Activated CD8-positive, alpha-beta memory T cell treated with anti-CD3 and anti-CD28 coated beads for 48 hours (primary cell): ENCODE measurements at places on chromosomes 5 and 9.

DNA sequence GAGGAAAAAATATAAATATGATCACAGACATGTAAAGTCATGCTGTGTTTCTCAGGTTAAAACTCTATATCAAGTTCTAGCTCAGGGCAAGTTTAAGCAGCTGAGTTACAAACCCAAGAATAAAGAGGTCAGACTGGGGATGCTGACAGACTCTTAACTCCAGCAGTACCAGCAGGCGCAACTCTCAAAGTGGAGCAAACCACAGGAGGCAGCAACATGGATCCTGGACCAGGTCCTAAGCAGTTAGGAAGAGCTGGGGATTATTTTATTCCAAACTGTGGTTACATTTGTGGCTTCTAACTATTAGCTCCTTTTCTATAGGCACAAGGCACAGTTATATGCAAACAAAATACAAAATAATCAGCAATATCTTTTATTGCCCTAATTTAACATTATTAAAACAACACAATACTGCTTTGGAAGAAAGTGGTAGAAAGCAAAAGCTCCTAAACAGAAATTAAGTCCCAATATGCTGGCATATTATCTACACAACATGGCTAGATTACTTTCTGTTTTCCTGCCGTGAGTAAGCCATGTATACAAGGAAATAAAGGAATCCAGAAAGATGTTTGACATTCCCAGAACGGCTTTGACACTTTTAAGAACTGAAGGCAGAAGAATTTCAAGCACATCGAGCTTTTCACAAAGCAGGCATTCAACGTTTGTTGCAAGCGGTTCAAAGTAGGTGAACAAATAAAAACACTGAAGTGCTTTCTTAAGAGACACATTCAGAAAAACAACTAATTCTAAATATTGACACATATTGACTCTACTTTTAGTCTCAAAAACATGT is 378.8 kb upstream of the ZNF608 start:
- no peak for DNase-seq

- DNase-seq = no peak
Measured at GRCh38 chr5:68315679-68316271, 100.2 kb downstream of the PIK3R1 start.

DNA sequence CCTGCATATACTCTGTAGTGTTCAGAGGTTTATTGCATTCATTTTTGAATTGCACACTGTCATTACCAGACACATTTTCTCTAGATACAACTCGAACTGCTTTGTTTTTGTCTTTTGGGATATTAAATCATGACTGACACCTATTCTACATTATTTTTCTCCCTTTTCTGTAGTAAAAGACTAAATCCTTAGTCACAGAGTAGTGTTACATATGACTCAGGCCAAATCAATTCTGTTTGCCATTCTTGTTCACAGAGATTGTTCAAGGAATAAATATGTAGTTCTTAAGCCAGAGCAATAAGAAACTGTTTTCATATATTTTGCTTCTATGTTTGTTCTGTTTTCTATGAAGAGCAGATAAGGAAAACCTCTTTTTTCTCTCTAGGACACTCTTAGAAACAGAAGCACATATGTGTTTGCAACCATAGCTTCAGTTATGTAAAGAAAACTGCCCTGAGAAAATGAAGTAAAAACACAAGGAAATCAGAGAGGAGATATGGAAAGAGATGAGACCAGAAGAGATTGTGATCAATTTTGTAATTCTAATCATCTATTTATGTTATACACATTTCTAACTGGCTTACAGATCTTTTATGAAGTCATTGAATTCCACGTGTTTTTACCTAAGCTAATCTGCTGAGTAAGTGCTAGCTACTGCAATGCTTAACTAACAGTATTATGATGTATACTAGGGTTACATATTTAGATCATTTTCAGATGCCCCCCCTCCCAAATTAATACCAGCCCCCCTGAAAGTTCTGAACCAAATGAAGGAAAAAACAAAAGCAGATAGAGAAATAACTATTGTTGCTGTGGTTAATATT is 1995.6 kb upstream of the CDH6 start:
- no peak for DNase-seq

DNA sequence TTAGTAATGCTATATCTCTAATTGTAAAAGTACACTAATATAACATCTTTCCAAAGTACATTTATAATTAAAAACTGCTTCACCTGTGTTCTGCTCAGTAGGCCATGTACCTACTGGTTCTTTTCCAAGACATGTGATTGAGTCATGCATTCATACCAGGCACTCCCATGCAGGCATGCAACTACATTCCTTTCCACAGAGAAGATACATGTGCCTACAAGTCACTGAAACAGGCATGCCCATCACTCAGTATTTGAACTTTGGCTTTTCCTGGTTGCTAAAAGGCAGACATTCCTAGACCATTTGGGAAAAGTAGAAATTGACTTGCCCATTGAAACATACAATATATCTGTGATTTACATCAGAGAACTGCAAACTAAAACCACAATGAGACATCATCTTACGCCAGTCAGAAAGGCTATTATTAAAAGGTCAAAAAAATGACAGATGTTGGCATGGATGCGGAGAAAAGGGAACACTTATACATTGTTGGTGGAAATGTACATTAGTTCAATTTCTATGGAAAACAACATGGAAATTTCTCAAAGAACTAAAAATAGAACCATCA is 148.3 kb upstream of the MOCS2 start:
- DNase-seq = no peak

- no peak for DNase-seq
Measured at GRCh38 chr5:94433397-94434163, 184.8 kb downstream of the KIAA0825 start.

GRCh38 chr5:119742311-119742710 is 113.0 kb downstream of the FAM170A start:
- no peak for DNase-seq

DNA sequence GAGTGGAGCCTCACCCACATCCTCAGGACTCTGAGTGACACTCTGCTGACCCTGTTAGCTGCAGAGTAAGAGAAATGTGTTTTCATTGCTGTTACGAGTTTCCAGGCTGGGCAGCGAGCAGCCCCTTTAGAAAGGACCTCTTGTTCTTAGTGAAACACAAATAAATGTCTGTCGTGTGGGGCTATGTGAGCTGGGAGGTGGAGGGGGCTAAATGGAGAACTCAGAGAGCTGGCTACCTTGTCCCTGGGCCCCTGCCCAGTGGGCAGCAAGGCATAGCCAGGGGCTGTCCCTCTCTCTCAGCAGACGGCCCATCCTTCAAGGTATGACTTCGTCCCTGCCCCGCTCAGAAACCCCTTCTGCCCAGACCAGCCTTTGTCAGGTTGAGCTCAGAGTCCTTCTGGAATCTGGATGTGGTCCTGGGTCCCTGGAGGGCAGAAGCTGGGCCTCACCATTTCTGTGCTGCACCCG is 10.2 kb downstream of the DCANP1 start:
- no peak for DNase-seq

GRCh38 chr9:89815061-89815902 is 210.5 kb downstream of the GADD45G start:
- no peak for DNase-seq

DNA sequence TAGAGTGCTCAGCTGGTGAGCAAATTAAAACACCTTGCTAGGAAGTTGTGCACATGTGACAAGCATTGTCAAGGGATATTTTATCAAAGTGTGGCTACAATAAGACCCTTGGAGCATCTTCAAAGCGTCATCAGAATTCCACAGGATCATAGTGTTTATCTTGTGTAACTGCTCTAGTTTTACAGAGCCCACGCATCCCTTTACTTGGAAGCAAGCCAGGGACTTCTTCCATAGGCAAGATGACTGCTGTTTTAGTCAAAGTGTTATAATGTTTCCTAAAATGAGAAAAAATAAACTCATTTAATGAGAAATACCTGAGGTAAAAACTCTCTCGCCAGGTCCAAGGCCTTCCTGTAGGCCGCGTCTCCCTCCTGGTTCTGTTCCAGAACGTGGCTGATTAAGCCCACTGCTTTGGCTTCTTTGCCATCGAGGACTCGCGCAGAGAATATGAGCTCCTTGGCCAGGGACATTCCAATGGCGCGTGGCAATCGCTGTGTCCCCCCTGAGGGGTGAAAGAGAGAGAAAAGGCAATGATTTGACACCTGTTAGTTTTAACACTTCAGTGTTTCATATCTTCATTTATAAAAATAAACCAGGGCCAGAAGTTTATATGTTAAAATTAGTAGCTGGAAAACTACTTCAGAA is 141.1 kb downstream of the AUH start:
- no peak for DNase-seq

DNA sequence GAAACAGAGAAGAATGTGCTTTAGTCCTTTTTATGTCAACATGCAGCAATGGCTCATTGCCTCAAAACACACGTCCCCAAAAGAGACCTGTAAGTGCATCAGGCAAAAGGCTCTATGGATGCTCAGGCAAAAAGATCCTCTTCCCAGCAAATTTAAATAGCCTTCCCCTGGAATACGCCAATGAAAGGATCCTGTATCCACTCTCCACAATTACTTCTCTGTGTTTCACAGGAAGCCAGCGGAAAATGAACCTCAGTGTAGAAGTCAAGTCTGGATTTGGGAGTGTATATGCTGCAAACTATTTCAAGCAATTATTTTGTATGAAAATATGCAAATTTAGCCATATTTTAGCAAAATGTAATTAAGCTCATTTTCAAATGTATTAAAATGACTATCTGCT is 217.9 kb downstream of the EPB41L4A start:
- DNase-seq = no peak

- no peak for DNase-seq
Measured at GRCh38 chr9:132609184-132609583, 26.8 kb downstream of the BARHL1 start.

DNA sequence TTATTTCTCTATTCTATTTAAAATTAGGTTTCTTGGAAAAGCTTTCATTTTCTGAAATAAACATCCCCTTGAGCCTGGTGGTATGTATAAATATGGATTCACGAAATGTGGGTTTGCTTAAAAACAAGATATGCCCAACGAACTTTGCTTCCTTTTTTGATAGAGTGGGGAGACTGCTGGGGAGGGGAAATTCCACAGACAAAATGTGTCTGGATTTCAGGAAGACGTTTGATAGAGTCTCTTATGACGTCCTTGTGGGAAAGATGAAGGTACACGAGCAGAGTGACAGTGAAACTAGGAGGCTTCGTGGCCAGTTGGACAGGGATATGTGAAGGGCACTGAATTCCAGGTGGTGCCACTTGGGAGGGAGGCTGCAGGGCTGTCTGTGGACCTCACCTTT is 84.5 kb upstream of the RPS23 start:
- DNase-seq = no peak

- no peak for DNase-seq
Measured at GRCh38 chr5:154995679-154996078, 17.9 kb upstream of the KIF4B start.

- DNase-seq = no peak
Measured at GRCh38 chr5:171984748-171985419, 21.6 kb downstream of the FBXW11 start.

DNA sequence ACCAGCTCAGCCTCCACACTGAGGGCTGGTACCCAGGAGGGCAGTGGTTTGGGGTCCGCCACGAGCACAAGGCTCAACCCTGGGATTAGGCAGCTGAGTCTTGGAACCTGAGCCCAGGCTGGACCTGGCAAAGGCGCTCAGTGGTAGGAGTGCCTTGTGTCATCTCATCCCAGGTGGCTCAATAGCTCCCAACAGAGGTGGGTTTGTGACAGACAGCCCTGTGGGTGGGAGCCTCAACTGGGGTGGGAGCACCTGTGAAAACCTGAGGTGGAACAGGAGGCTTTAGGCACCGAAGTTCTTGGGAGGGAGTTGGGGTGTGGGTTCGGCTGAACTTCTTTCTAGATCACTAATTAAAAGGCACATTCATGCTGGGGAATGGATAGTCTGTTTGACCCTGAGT is 35.2 kb upstream of the SMU1 start:
- no peak for DNase-seq
